Glomerular endothelial cell (primary cell): ENCODE measurements at places on chromosomes 5 and 9.

DNA sequence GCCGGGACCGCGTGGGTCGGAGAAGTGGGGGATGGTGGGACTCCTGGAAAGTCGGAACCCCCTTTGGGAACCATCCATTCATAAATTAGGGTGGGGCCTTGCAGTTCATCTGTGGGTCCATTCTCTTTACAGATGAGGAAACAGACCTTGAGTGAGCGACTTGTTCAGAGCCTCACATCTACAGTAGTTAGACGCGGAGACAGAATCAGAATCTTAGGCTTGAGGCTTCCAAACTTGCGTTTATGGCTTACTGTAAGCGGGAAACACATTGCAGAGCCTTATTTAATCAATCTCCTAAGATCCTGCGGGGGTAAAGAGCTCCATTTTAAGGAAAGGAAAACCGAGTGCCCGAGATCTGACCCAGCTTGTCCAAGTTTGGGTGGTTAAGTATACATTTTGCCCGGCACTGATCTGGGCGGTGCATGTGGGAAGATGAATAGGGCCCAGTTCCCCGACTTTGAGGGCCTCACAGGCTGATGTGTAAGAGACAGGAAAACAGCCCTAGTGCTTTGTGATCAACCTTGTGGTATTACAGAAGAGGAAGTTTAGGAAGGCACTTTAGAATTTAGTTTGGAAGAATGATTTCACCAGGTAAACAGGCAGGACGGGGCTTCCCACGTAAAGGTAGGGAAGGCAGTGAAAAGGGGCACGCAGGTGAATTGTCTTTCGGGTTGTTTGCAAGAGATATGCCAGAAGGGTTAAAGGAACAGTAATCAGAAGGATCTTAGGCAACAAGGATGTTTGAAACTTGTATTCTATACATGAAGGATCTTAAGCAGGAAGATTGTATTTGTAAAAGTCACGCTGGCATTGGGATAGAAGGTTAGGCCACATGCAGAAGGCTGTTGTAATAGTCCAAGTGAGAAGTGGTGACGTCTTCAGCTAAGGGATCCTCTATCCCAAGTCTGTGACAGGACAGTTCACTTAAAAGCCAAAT lies 744 bp downstream of the TARS1 start:
- no peak for DNase-seq

DNA sequence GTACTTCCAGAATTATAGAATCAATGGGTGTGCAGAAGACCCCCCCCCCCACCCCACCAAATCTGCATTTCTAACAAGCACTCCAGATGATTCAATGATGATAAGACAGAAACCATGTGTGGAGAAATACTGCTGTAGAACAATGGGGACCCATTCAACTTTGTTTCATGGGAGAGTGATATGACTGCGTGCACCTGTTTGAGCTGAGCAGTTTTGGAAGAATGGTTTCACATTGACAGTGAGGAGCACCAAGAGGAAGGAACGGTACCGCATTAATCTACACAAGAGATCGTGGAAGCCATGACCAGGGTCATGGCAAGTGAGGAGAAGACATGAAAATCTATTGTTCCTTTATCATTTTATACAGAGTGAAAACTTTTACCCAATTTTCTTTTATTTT lies 202.7 kb downstream of the CD180 start:
- DNase-seq = no peak

GRCh38 chr5:56112526-56113121 lies 117.9 kb upstream of the IL6ST start:
- no peak for DNase-seq

- no peak for DNase-seq
Measured at GRCh38 chr5:32421075-32421474, 23.5 kb downstream of the ZFR start.

DNA sequence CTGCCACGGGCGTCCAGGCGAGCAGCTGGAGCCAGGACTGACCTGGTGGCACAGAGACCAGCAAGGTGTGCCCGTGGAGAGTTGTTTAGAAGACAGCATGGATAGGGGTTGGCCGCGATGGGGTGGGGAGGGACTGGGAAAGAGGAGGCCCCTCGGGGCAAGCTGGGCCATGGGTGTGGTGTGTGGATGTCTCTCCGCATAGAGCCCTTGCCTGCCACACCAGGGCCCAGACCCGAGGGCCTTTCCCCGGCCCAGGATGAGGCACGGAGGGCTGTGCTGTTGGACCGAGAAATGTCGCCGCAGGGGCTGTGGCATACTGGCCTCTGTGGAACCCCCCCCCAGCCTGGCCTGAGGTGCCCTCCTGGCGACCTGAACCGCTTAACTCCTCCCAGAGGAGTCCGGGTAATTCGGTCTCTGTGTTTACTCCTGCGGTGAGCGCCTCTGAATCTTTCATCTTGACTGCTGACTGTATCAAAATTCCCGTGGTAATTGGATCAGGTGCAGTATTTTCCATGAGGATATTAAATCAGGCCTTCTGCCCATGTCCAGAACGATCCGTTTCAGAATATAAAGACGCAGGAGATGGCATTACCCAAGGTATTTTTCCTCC lies 22.5 kb upstream of the LAMC3 start:
- no peak for DNase-seq

DNA sequence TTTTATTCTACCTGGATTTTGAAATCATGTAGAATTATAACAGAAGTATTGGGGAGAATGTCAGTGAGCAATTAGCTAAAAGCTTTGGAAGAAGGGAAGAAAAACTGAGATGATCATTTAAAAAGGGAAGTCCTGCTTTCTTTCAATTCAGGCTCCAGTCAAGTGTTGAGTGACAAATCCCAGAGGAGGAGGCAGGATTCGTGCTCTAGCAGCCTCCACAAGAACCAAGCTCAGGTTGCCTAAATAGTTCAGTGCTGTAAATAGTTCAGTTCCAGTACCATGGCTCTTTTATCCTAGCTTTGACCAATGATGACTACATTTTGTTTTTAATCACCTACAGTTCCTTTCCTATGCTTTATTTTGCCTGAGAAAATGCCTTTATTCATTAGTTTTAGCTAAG lies 204.9 kb upstream of the NREP start:
- DNase-seq = no peak

DNA sequence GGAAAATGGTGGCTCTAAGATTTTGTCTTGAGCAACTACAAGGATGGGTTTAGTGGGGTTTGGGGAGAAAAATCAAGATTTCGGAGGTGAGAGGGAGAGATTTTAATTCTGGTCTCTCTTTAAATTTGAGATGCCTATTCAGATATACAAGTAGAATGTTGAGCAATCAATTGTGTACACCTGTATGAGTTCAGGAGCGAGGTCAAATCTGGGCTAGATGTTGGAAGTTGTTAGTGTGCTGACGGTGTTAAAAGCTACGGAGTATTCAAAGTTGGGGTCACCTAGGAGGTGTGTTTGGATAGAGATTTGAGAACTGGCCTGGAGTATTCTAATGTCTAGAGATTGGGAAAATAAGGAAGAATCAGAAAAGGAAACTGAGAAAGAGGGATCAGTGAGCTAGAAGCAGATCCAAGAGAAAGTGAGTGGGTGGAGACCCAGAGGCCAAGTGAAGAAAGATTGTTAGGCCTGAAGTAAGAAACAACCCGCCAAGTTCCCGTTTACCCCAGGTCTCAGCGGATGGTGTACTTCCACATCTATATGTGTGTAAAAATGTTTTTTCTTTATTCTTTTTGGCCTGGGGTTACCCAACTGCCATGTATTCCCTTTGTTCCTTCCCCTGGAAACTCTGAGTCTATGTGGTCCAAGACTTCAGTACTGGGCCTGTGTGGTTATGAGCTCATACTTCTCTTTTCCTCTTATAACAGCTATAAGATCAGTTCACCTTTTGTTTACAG lies 11.9 kb upstream of the ARHGAP26 start:
- no peak for DNase-seq

DNA sequence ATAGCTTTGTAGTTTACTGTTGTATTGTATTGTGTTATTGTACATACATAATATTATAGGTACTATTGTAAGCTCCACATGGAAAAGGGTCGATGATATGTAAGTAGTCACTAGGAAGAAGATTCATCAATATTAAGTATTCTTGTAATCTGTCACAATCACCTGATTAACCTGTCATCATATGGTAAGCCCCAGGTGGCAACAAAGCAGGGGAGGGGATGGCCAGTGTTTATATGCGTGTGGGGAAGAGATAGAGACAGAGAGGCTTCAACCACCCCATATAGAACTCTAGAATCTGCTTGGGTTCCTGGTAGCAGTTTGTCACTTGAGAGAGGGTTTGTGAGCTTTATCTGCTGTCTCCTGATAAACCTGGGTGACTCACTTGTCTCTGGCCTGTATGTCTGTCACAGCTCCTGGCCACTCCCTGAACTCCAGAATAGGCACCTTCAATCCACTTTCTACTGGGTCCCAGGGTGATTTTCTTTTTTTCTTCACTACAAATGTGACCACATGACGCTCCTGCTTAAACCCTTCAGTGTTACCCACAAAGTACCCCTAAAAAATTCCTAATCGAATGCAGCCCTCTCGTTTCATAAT lies 48.9 kb upstream of the CPEB4 start:
- DNase-seq = no peak

DNA sequence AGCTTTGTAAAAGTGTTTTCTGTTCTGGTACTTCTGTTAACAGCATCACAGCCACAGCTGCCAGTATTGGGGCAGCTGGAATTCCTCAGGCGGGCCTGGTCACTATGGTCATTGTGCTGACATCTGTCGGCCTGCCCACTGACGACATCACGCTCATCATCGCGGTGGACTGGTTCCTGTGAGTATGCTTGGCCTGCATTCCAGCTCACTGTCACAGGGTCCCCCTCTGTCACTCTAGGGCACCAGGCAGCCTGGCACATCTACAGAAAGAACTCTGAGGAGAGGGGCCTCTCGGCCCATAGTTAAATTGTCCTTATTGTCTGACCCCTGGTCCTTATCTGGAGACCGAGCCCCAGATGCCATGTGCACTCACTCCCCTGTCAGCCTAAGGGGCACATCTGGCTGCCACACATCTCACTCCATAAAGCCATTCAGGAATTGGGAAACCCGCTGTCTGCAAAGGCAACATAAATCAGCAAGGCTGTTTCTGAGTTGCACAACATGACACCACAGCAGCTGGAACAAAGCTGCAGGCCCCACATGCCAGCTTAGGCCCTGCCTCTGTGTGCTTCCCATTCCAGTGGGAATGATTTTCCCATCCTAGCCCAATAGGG lies 77.5 kb downstream of the SLC1A3 start:
- DNase-seq = no peak

DNA sequence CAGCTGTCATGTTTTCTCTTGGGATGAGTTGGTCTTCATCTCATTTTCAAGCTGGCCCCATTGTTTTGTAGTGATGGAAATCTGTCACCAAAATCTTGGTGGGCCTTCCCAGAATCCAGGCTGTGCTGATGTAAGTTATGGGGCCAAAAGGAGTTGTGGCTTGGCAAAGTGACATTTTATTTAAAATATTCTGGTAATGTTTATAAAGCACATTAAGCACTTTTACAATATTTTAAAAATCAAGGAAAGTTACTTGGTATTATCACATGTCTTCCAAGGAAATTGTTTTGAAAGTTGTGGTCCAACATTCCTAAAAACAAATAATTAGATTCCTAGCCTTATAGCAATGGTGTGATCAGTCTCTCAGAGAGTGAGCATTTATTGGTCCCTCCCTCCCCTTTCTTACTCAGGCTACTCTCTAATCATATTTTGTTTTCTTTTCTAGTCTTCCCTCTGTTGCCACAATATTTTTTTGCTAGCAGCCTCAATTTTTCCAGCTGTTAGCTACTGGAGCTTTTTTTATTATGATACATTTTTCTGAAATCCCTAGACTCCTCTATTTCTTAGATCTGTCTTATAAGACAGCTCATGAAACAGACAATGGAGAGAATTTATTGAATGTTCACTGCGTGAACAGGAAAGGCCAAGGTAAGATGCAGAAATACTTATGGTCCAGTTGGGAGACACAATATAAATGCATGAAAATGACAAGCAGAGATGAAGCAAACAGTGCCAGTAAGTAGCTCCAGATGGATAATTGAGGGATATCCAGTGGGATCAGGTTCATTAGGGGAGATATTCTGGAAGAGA lies 408.1 kb upstream of the ZNF608 start:
- no peak for DNase-seq

DNA sequence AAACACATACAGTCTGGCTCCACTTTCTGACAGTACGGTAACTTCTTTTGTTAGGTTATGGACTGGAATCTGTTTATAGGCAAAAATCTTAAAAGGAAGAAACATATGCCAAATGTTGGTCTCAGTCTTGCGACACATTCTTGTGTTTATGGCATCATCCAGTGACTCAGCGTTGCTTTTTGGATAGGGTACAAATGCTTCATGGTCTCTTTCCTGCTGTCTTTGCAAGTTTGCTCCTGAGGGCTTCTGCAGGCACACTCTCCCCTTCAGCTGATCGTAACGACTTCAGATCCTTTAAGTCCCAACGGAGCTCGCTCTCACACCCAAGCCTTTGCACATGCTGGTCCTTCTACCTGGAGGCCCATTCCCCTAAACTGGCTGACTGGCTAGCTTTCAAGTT lies 23.6 kb upstream of the TNFSF8 start:
- no peak for DNase-seq

DNA sequence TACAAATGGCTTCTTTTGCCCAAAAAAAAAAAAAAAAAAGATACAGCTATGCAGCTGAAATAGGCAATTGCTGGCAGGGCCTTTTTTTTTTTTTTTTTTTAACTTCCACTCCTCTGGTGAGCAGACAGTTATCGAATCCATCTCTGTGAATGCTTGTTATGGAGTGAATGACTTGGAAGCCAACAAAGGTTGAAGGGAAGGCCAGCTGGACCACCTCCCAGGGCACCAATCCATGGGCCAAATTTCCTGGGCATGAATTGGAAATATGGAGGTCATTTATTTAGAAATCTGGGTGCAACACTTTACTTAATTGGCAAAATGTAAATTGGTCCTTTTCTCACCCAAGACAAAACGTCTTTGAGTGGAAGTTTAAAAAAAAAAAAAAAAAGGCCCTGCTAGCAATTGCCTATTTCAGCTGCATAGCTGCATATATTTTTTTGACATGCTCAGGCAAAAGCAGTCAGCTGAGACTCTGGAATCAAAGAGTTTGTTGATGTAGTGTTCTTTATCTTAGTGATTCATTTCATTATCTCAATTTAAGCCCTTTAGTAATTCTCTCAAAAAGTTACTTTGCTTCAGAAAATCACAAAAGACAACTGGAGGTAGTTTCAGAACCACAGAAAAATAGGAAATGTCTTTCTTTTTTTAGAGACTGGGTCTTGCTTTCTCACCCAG lies 392.2 kb upstream of the KLF4 start:
- no peak for DNase-seq

GRCh38 chr9:103661663-103662062 lies 432.4 kb upstream of the SMC2 start:
- no peak for DNase-seq

GRCh38 chr5:42013561-42013960 lies 88.5 kb downstream of the FBXO4 start:
- no peak for DNase-seq

- no peak for DNase-seq
Measured at GRCh38 chr5:137336565-137337120, 162.5 kb downstream of the SPOCK1 start.
